ENCODE measurements at places on chromosomes 1 and 21.

DNA sequence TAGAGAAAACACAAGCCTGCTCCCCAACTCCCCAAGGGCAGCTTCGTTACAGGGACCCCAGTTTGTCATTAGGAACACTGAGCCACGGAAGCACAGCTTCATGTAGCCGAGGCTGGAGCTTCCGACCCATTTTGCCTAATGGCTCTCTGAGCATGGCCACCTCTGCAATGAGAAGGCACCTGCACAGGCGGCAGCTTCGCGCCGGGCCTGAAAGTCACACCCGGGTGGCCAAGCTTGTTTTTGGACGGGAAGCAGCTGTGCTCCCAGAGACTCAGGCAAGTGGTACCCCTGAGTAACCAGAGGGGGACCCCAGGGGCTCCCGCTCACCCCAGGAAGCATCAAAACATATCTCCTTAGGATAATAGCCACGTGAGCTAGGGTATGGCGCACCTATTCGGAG, 80.9 kb downstream of the SLC66A1 start:
- DNase-seq: no peak

GRCh38 chr1:22509815-22510214, 53.5 kb upstream of the EPHA8 start:
- no peak for DNase-seq

DNA sequence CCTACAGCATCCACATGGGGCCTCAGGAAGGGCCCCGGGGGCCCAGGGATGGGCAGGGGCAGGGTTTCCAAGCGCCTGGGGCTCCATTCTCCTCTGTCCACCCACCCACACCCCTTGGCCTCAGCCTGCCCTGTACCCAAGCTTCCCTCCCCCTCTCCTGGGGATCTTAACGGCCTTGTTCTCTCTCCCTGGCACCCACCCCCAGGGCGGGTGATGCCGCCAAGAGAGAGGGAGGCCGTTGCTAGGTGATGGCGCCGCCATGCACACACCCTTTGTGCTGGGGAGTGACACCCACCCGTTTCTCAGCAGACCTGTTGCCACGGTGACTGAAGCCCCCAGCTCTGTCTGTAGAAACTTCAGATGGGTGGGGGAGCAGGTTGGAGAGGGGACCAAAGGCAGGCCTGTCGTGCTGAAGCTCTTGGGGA, 7.6 kb downstream of the GPR37L1 start:
- no peak for DNase-seq

- DNase-seq: no peak
Measured at GRCh38 chr1:155137154-155137949, 1.7 kb downstream of the SLC50A1 start.

- DNase-seq: no peak
Measured at GRCh38 chr1:18932387-18932786, 24.1 kb downstream of the IFFO2 start.

- DNase-seq: no peak
Measured at GRCh38 chr1:11248169-11248568, 14.2 kb downstream of the MTOR start.

- no peak for DNase-seq
Measured at GRCh38 chr1:17544776-17545350, 5.4 kb downstream of the ARHGEF10L start.

- no peak for DNase-seq
Measured at GRCh38 chr1:154839691-154840090, 30.4 kb downstream of the KCNN3 start.

DNA sequence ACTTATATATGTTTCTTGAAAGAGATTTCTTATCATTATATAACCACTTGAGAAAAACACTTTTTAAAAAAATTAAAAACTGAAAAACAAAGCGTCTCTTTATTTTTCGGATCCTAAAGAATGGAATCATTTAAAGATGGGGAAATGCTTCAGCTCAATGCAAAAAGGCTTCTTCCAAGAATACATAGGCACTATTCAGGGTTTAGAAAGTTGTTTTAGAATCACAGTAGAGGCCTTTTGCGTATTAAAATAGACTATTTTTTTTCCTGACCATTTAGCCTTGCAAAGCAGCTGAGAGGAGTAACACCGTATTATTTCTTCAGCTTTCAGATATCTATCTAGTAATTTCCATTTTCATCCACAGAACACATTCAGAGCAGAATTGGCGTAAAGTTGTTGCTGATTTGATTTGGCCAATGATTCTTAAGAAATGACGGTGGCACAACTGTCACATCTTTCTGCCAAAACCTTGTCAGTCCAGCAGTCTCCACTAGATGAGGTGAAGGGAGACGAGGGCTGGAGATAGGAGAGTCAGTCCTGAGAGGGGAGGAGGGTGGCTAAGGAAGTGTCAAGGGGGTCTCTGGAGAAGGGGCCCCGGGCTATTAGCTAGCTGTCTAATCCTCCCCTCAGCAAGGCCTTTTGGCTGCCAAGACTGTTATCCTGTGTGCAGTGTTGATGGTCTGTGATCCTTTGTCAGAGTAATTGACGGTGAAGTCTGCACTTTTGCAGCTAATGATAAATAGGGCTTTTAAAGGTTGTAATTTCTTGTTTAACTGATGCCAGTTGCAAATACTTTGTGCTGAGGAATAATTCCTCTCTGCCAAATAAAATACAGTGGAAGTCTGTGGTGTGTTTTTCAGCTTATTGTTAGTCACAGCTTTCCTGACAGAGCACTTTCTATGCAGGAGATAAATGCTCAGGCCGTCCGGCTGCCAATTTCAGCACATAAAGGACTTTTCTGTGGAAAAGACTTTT, 34.7 kb downstream of the PRRX1 start:
- no peak for DNase-seq

DNA sequence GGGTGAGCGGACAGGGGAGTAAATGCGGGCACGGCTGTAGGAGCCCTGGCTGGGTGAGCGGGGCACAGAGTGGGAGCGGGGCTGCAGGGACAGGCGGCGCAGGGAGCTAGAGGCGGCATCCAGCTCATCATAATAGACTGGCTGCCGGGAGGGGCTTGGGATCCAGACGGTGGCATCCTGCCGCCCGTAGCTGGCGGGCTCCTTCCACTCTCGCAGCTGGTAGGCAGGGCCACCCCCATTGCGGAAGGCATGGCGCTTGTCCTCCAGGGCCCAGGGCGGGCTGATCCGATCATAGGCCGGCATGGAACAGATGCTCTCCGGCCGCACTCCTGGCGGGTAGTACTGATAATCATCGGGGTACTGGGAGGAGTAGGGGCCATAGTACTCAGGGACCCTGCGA, 43.7 kb upstream of the GOLT1A start:
- DNase-seq: no peak

DNA sequence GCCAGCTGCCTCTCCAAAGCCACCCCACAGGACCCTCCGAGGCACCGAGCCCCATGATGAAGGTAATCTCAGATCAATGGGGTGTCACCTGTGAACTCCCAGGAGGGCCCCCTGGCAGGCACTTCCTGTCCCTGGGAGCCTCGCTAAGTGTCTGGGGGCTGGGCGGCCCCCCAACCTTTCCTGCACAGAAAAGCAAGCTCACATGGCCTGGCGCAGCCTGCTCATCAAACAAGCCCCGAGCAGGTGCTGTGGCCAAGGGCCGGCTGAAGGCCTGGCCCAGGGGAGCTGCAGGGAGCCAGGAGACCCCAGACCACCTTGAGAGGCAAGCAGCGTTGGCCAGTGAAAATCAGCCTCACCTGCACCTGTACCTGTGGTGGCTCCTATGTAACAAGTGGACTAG, 2.9 kb downstream of the RIPK4 start:
- DNase-seq: no peak

DNA sequence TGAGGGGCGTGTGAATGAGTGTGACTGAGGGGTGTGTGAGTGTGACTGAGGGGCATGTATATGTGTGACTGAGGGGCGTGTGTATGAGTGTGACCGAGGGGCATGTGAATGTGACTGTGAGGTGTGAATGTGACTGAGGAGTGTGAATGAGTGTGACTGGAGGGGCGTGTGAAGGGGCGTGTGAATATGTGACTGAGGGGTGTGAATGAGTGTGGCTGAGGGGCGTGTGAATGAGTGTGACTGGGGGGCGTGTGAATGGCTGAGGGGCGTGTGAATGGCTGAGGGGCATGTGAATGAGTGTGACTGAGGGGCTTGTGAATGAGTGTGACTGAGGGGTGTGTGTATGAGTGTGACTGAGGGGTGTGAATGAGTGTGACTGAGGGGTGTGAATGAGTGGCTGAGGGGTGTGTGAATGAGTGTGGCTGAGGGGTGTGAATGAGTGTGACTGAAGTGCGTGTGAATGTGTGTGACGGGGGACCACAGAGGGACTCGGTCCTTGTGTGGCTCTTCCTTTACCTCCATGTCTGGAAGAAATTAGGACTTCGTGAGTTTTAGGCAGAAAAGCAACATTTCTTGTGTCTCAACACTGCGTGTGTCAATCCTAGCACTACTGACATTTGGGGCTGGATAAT, 105.8 kb downstream of the GLIS1 start:
- DNase-seq: no peak

DNA sequence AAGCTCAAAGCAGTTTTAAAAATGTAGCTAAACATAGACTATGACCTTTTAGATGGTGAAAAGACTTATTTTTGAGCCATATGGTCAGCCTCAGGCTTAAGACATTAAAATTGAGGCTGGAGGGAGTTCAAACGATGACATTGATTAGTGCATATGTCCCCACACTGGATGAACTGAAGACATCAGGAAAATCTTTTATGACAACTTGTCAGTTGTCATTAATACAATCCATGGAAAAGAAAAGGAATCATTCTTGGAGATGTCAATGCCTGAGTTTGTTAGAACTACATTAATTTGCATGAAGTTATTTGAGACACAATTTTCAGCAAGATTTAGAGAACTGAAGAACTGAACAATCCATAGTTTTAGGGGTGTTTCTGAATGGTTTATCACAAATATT, 349.9 kb downstream of the COL11A1 start:
- DNase-seq: no peak

DNA sequence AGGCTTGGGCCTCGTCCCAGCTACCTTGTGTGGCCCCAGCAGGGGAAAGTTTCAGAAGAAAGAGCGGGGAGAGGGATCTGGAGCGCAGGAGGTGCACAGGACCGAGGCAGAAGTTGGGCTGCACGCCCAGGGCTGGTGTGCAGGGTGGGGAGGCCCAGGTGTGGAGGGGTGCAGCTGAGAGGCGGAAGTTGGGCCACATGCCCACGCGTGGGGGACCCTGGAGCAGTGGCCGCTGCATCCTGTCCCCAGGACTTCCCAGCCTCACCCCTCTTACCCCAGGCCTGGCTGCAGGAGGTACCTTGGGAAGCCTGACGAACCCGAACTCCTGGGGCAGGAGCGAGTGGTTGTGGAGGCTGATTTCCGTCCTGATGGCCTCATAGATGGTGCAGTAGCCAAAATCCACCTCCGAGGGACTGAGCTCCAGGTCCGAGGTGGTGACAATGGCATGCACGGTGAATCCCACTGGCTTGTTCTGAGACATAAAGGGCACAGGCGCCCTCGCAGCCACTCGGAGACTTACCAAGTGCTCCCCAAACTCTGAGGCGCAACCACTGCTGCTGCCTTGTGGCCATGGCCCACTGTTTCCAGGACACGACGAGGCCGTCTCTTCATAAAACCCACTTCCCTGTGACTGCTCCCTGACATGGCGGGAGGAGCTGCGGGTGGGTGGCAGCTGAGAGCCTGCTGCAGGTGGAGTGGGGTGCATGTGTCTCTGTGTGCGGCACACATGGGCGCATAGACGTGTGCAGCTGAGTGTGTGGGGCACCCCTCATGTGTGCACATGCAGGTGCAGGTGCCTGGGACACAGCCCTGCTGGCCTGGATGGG, 20.4 kb upstream of the TMEM52 start:
- DNase-seq: no peak

GRCh38 chr1:204232526-204232925, 18.7 kb upstream of the GOLT1A start:
- no peak for DNase-seq

- DNase-seq: no peak
Measured at GRCh38 chr1:156424806-156425432, 55.9 kb downstream of the RHBG start.

DNA sequence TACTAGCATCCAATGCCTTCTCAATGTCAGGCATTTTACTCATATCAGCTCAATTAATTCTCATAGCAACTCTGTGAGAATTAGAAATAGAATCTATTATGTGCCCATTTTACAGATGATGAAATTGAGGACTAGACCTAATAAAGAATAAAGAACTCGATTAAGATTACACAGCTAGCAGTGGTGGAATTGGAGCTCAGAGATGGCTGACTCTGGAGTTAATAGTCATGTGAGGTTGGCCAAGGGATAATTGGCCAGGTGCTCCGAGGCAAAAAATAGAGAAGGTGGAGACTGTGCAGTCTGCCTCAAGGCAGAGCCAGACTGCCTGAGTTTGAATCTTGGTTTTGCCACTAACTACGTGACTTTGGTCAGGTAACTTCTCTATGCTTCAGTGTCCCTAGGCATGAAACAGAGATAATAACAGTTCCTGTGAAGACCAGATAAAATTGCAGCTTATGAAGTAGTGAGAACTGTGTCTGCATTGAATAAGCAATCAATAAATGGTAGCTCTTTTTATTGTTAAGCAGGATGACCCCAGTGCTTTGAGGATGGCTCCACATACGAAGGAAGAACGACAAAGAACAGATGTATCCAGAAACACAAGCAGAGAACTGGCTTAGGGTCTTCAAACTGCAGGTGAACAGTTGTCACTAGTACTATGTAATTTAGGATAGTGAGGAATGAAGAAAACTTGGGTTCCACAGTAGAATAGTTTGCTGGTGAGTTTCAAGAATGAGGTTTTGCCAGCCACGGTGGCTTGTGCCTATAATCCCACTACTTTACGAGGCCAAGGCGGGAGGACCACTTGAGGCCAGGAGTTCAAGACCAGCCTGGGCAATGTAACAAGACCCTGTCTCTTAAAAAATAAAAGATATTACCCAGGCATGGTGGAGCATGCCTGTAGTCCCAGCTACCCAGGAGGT, 6.9 kb upstream of the CCSAP start:
- DNase-seq: no peak

GRCh38 chr1:911875-912739, 11.6 kb upstream of the SAMD11 start:
- no peak for DNase-seq

DNA sequence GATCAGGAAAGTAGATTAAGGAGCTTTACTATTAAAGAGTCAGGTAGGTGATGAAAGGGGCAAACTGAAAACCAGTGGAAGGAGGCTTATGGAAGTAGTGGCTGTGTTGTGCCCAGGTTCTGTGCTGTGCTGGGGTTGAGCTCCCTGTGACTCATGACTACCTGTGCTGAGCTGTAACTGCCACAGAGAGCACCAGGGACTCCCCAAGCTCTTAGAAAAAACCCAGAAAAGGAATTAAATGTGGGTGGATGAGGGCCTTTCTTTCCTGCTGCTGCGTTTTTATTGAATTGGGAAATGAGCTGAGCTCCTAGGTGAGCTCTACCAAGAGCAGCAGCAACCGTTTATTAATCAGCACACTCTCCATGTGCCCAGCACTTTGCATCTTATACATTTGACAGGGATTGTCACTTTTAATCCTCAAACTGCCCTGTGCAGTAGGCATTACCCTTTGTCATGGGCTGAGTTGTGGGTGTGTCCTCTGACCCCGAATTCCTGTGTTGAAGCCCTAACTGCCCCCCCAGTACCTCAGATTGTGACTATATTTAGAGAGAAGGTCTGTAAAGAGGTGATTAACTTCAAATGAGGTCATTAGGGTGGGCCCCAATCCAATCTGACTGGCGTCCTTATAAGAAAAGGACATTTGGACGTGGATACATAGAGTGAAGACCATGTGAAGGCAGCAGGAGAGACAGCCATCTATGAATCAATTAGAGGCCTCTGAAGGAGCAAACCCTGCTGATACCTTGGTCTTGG, 65.4 kb downstream of the AK4 start:
- DNase-seq: no peak
